ENCODE measurements at places on chromosomes 16 and 17. TPM values are rescaled to one million over a fixed set of nuclear protein-coding genes. Genes with fewer than 3 reads are reported as not detected.

The UNC13D gene
- 6.2 TPM for total RNA-seq

The XAF1 gene
- 0.43 TPM for total RNA-seq

The MGAT5B gene
- total RNA-seq = not detected

The DRC7 gene
- not detected for total RNA-seq

The CFAP52 gene
- total RNA-seq = 0.43 TPM

The PDXDC1 gene
- 70.6 TPM for total RNA-seq

The GCGR gene
- total RNA-seq = not detected

The CDYL2 gene
- 7.0 TPM for total RNA-seq

The C16orf92 gene
- not detected for total RNA-seq

The AURKB gene
- total RNA-seq = 2.3 TPM

The HSD17B2 gene
- 27.5 TPM for total RNA-seq

Data from tracheal epithelial cell (primary cell).